Ovary (tissue), 10 donors: ENCODE measurements at places on chromosomes 12 and 14. TPM values are rescaled to one million over a fixed set of nuclear protein-coding genes. Genes with fewer than 3 reads are reported as not detected.

The IFI27 gene
- 56.9 TPM for total RNA-seq

DNA sequence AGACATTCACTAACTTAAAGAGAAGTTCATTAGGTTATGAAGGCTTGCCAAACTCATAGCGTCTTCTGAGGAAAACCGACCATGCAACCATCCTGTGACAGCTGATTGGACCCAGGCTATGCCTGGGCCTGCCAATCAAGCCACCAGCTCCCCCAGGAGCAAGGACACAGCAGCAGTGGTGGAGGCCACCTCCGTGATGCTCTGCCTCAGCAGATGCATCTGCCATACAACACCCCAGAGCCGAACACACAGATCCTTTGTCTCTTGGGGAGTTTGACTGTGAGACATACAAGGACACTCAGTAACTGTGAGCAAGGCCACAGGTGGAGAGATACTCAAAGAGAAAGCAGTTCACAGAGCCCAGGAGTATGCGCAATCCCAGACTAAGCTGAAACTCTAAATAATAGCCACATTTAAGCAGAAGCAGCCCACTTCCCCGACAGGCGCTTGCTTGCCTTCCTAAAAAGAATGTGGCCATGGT lies 10.0 kb upstream of the CNIH1 start:
- DNase-seq = no peak

- DNase-seq = no peak
Measured at GRCh38 chr12:104462931-104463339, 6.2 kb downstream of the CHST11 start.

DNA sequence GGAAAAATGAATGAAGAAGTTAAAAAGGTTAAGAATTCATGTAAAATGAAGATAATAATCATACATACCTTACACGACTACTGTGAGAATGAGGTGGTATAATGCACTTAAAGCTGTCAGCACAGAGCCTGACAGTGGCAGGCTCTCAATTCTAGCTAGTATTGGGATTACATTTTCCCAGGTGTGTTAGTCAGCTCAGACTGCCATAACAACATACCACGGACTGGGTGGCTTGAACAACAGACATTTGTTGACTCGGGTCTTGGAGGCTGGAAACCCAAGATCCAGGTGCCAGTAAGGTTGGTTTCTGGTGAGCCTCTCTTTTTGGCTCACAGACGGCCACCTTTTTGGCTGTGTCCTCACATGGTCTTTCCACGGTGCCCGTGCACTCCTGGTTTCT lies 167.8 kb downstream of the CHST11 start:
- no peak for DNase-seq
